ENCODE measurements at places on chromosomes 1 and 21.

DNA sequence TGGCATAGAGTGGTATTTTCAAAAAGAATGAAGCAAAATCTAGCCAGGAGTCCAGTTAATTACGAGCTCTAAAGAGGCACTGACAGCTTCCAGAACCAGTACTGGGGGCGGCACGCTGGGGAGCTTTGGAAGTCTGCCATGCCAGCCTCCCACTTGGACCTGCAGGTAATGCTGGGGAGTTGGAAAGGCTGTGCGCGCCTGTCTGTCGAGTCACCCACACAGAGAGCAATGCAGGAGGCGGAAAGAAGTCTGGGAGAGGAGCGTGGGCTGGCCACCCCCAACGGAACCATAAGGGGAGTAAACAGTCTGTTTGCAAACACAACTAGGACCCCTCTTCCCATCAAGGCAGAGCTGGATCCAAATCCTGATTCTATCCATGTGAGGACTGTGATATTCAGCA is 84.5 kb downstream of the BEND5 start:
- H3K27ac ChIP-seq, result no peak overlapping the region
- no peak for DNase-seq
- H3K4me3 ChIP-seq, result no peak overlapping the region
- no peaks in the 10 kb centered on the region for H3K4me1 ChIP-seq

- H3K27ac ChIP-seq, result no peak overlapping the region
- H3K4me3 ChIP-seq, result no peak overlapping the region
- H3K36me3 ChIP-seq, result peaks cover 31% of the 10 kb centered on the region
- peaks cover 16% of the 10 kb centered on the region for H3K4me1 ChIP-seq
These were observed 73.4 kb downstream of the DTL start for GRCh38 chr1:212108981-212109380.

- peaks cover 47% of the 10 kb centered on the region for H3K27me3 ChIP-seq
- peaks cover 1% of the 10 kb centered on the region for H3K36me3 ChIP-seq
- H3K27ac ChIP-seq, result no peak overlapping the region
- no peak for DNase-seq
- peaks cover 8% of the 10 kb centered on the region for H3K4me1 ChIP-seq
These were observed 2.6 kb downstream of the LRRC7 start for GRCh38 chr1:69570356-69570755.

GRCh38 chr1:209363112-209363511 is 220.4 kb upstream of the CAMK1G start:
- no peaks in the 10 kb centered on the region for H3K36me3 ChIP-seq
- peaks cover 20% of the 10 kb centered on the region for H3K27me3 ChIP-seq
- no peak for DNase-seq
- H3K4me3 ChIP-seq, result no peak overlapping the region

- no peaks in the 10 kb centered on the region for H3K27me3 ChIP-seq
- no peak overlapping the region for H3K27ac ChIP-seq
- H3K36me3 ChIP-seq, result no peaks in the 10 kb centered on the region
- H3K4me3 ChIP-seq, result no peak overlapping the region
These were observed 200.3 kb upstream of the FOXD3 start for GRCh38 chr1:63122079-63122478.

GRCh38 chr1:35288761-35289160 is 20.3 kb downstream of the ZMYM4 start:
- no peak for DNase-seq
- peaks cover 16% of the 10 kb centered on the region for H3K36me3 ChIP-seq
- peaks cover 26% of the 10 kb centered on the region for H3K4me1 ChIP-seq
- no peak overlapping the region for H3K4me3 ChIP-seq
- no peak overlapping the region for H3K27ac ChIP-seq

DNA sequence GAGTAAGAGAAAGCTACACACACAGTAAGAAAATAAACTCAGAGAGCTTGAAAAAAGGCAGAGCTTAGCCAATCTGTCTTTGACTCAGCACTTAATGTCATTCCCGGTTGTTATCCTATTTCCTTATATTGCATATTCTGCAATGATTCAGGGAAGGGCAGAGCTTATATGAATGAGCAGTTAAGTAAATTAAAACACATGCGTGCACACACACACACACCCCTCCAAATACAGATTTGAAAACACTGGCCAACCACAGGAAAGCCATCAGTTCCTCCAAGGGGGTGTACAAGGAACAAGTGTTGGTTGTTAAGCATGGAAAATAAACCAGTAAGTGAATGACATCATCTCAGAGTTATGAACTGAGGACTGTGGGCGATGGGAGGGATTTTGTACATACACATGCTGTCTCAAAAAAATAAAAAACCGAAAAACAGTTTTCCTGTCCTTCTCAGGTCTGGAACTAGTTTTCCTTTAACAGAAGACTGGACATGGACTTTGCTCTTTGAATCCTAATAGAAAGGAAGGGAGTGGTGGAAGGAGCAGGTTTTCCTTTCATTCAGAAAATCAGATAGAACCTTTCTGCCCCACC is 1.0 kb downstream of the IQGAP3 start:
- peak overlapping the region; percentile 86 for H3K4me3 ChIP-seq
- H3K27me3 ChIP-seq, result peaks cover 39% of the 10 kb centered on the region
- H3K27ac ChIP-seq, result no peak overlapping the region
- H3K4me1 ChIP-seq, result peaks cover 24% of the 10 kb centered on the region

DNA sequence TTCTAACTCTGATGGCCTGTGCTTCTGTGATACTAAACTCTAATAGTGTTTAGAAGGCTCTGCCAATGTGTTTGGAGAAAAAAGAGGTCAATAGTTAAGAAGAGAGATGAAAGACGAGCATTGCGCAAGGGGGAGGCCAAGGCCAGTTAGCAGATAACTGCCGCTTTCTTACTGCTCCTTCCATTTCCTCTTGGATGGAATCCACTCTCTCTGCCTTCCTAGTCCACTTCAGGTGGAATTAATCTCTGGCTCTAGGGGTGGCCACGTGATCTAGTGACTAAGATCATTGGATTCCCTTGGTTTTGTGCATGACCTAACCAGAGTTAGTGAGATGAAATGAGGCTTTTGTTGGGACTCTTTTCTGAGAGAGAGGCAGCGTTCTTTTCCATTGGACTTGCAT is 148.3 kb downstream of the ACTL8 start:
- no peaks in the 10 kb centered on the region for H3K36me3 ChIP-seq
- no peak for DNase-seq
- peaks cover 8% of the 10 kb centered on the region for H3K27me3 ChIP-seq
- no peaks in the 10 kb centered on the region for H3K4me1 ChIP-seq
- H3K27ac ChIP-seq, result no peak overlapping the region
- H3K4me3 ChIP-seq, result no peak overlapping the region

- peaks cover 69% of the 10 kb centered on the region for H3K36me3 ChIP-seq
- peaks cover 21% of the 10 kb centered on the region for H3K27me3 ChIP-seq
- DNase-seq, result no peak
- H3K4me1 ChIP-seq, result peaks cover 84% of the 10 kb centered on the region
- H3K4me3 ChIP-seq, result no peak overlapping the region
- no peak overlapping the region for H3K27ac ChIP-seq
These were observed 170.7 kb downstream of the DHRS3 start for GRCh38 chr1:12447307-12447706.

GRCh38 chr1:203335503-203335902 is 15.4 kb downstream of the FMOD start:
- H3K27ac ChIP-seq, result no peak overlapping the region
- no peak overlapping the region for H3K4me3 ChIP-seq
- peaks cover 29% of the 10 kb centered on the region for H3K27me3 ChIP-seq
- peaks cover 25% of the 10 kb centered on the region for H3K4me1 ChIP-seq
- DNase-seq, result no peak

GRCh38 chr21:35868869-35869223 is 191.5 kb downstream of the SETD4 start:
- H3K4me1 ChIP-seq, result no peaks in the 10 kb centered on the region
- H3K4me3 ChIP-seq, result no peak overlapping the region
- H3K27me3 ChIP-seq, result peaks cover 23% of the 10 kb centered on the region
- no peak overlapping the region for H3K27ac ChIP-seq
- no peaks in the 10 kb centered on the region for H3K36me3 ChIP-seq

- DNase-seq, result no peak
- no peak overlapping the region for H3K4me3 ChIP-seq
- no peaks in the 10 kb centered on the region for H3K27me3 ChIP-seq
- no peak overlapping the region for H3K27ac ChIP-seq
- H3K36me3 ChIP-seq, result no peaks in the 10 kb centered on the region
These were observed 125.6 kb downstream of the SPATA46 start for GRCh38 chr1:162251102-162251501.

DNA sequence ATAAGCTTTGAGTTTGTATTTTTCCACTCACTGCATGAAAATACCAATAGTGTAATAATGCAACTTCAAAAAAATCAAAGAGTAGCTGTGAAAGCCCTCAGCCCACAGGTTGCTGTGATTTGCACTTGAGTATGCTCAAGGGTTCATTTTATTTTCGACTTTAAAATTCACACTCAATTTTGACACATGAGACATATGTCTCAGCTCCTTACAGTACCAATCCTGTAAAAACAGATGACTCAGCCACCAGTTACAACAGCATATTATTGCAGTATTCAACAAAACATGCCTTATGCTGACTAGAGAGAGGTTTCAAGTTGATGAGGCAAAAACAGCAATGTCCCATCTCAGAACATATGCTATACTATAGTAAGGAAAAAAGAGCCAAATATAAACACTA is 66.1 kb downstream of the CYYR1 start:
- no peak overlapping the region for H3K27ac ChIP-seq
- no peak for DNase-seq
- no peaks in the 10 kb centered on the region for H3K36me3 ChIP-seq
- H3K4me1 ChIP-seq, result no peaks in the 10 kb centered on the region

DNA sequence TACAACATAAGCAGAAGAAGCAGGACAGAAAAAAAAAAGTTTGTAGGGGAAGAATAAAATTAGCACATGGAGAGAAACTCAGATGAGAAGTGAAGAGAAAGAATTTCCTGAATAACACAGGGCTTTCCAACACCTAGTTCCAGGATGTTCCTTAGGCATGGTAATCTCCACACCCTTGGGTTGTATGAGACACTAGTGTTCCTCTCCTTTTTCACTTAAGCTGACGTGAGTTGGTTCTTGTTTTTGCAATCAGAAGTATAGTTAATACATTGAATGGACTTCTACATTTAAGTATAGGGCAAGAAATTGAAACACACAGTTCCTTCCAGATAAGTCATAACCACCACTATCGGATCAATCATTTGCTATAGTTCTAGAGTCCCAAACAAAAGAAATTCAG is 51.0 kb downstream of the LPAR3 start:
- peaks cover 13% of the 10 kb centered on the region for H3K4me1 ChIP-seq
- no peak overlapping the region for H3K27ac ChIP-seq
- H3K27me3 ChIP-seq, result peaks cover 25% of the 10 kb centered on the region

- no peak within 1 kb of the TSS for H3K27ac ChIP-seq
- H3K4me3 ChIP-seq, result no peak within 1 kb of the TSS
- H3K36me3 ChIP-seq, result no peaks in the 10 kb centered on the region
- peaks cover 14% of the 10 kb centered on the region for H3K4me1 ChIP-seq
- peak; percentile 25 for DNase-seq
These were observed at the start of gene ARTN for GRCh38 chr1:43933386-43934100. ARTN (plus strand) TSS chr1:43933801; CDS start chr1:43935657, 1,856 bp downstream.

DNA sequence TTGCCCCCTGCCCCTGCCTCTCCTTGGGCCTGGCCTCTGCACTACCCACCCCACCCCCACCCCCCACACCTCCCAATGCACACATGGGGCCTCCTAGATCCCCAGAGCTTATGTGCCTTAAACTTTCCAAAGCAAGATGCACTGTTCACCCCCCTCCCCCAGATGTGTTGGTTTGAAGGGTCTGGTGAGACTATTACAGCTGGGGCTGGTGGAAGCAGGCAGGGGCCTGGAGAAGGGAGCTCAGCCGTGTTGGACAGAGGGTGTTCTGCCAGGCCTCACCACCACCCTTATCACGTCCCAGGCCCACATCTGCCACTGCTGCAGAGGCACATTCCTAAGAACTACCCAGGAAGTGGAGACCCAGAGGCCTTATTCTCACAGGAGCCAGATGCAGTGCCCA is 18.3 kb upstream of the RSPO1 start:
- no peak overlapping the region for H3K27ac ChIP-seq
- no peaks in the 10 kb centered on the region for H3K36me3 ChIP-seq
- H3K27me3 ChIP-seq, result peaks cover 57% of the 10 kb centered on the region
- H3K4me3 ChIP-seq, result no peak overlapping the region
- no peaks in the 10 kb centered on the region for H3K4me1 ChIP-seq

GRCh38 chr1:116544588-116545358 is 26.1 kb downstream of the CD58 start:
- no peak for DNase-seq
- H3K36me3 ChIP-seq, result peaks cover 48% of the 10 kb centered on the region
- no peaks in the 10 kb centered on the region for H3K27me3 ChIP-seq
- H3K4me3 ChIP-seq, result no peak overlapping the region
- peak overlapping the region; percentile 20 for H3K27ac ChIP-seq

GRCh38 chr21:40060083-40060677 is 192.9 kb downstream of the PCP4 start:
- H3K4me3 ChIP-seq, result no peak overlapping the region
- no peak for DNase-seq
- no peaks in the 10 kb centered on the region for H3K27me3 ChIP-seq
- H3K36me3 ChIP-seq, result no peaks in the 10 kb centered on the region

GRCh38 chr1:160374306-160375110 is 7.6 kb downstream of the NHLH1 start:
- H3K27me3 ChIP-seq, result peaks cover 34% of the 10 kb centered on the region
- no peak overlapping the region for H3K4me3 ChIP-seq
- H3K4me1 ChIP-seq, result peaks cover 12% of the 10 kb centered on the region
- H3K27ac ChIP-seq, result no peak overlapping the region

DNA sequence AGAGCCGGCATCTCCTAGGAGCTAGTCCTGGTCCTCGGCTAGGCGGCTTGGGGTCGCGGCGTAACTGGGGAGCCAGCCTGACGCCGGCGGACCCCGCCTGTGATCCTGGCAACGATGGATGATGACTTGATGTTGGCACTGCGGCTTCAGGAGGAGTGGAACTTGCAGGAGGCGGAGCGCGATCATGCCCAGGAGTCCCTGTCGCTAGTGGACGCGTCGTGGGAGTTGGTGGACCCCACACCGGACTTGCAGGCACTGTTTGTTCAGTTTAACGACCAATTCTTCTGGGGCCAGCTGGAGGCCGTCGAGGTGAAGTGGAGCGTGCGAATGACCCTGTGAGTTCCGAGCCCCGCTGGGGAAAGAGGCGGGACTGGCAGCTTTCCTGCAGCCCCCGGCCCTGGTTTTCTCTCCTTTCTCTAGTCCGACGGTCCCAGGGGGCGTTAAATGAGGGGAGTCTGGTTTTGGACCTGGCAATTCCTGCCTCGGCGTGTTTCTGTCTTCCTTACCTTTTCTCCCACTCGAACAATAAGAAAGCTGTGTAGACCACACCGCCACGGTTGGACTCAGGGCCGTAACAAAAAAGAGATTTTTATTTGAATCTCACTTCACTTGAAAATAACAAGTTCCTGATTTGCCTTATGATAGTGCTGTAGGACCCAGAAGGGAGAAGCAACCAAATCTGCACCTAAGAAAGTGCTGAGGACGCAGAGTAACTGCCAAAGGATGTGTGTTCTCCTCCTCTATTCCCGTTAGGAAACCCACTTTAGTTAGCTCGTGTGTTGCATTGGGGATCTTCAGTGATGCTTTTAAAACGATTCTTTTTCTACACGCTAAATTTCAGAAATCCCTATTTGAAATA is at the start of gene SPRTN:
Gene SPRTN (plus strand): TSS at position 24 of the 859 bp plus-strand sequence. CDS start 91 bp downstream, at position 115.
- no peak for DNase-seq
- H3K4me1 ChIP-seq, result peaks cover 53% of the 10 kb centered on the region
- peak within 1 kb of the TSS; percentile 98 for H3K4me3 ChIP-seq
- peak within 1 kb of the TSS; percentile 98 for H3K27ac ChIP-seq
- peaks cover 6% of the 10 kb centered on the region for H3K27me3 ChIP-seq

Data from activated naive CD4-positive, alpha-beta T cell treated with anti-CD3 and anti-CD28 coated beads, Interleukin-2, amount 10 ng/mL, durations not matched to agents 7 days and 5 days (primary cell).